ENCODE measurements at places on chromosomes 3 and 15. TPM values are rescaled to one million over a fixed set of nuclear protein-coding genes. Genes with fewer than 3 reads are reported as not detected.

Gene TYRO3
- total RNA-seq: 17.1 TPM

Gene PPP1R14D
- 0.34 TPM for total RNA-seq

Gene CERS3
- total RNA-seq: not detected

Gene GOLGA6L7
- not detected for total RNA-seq

Gene DZIP3
- total RNA-seq: 5.6 TPM

Gene TLR9
- not detected for total RNA-seq

Gene ANKRD34C
- total RNA-seq: not detected

Gene PRR20G
- total RNA-seq: not detected

Gene TMC3
- total RNA-seq: not detected

Gene SCN11A
- 0.09 TPM for total RNA-seq

Gene PARP3
- total RNA-seq: 42.1 TPM

- no peak for DNase-seq
Observed at GRCh38 chr15:23648920-23649515, 1.4 kb upstream of the MAGEL2 start.

GRCh38 chr3:171660188-171660587, 150.1 kb downstream of the PLD1 start:
- DNase-seq: no peak

DNA sequence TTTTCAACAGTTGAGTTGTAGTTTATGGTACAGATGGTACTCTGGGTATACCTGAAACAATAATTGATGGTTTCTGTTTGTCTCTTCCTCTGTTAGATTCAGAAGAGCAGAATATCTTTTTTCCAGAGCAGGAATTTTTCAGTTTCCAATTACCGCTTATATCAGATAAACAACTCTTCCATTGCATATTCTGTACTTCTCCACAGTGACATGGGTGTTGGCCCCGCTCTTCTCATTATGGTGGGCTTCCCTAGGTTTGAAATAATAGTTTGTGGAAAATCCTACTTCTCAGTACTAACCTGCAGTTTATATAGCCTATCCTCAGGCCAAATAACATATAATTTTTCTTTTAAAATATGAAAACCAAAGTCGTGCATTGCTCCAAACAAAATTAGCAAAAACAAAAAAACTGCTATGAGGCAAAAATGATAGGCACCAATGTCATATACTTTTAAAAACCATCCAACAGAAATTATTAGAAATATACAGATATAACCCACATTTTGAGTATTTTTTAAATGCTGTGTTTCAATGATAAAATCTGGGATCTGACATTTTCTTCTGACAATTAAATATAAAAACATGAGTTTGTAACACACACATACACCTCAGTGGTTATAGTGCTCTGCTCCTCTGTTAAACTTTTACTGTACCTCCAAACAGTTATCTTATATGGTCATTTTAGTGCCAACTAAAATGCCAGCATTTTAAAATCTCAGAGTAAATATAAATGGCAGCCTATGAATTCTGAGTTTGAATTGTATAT, 56.8 kb downstream of the CMSS1 start:
- DNase-seq: no peak

DNA sequence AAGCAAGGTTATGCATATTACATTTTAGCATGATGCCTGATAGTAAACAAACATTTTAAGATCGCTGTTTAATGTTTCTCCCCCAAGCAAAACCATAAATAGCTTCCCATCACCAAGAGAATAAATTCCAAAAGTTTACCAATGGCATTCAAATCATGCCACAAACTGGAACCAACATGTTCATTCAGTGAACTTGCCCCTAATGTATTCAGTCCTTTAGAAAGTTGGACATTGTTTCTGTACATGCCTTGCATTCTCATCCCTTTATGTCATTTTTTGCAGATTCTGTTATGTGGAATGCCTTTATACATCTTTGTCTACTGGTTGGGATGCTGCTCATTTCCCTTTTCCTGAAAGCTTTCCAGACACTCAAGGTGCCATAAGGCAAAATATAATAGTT, 105.5 kb downstream of the PYDC2 start:
- DNase-seq: no peak

DNA sequence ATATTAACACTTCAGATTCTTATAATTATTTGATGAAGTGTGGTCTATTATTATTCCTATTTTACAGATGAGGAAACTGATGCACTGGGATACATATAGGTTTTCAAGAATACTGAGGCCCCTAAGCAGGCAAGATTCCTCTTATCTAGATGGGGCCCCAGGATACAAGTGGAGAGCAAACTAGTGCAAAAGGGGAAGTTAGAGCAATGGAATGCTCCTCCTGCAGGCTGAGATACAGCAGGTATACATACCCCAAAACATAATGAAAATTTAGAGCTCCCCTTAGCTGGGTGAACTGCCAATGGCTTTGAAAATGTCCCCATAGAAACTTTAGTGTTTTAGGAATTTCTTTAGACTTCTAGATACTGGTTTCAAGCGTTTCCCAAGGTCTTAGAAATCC, 247.1 kb downstream of the CHST2 start:
- DNase-seq: no peak

DNA sequence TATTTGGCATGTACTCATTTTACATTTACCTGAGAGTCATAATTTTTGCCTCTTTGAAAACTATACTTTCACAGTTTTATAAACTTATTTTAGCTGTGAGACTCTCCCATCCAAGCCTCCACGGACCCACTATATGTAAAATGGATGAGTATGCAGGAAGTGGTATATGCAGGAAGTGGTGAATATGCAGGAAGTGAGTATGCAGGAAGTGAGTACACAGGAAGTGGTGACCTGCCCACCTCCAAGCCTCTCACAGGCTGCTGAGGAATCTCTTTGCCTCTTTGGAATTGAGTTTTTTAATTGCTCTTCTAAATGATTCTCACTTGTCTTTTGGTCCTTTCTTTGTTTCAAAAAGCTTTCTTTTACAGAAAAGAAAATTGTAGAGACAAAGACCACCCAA, 85.2 kb downstream of the KBTBD8 start:
- DNase-seq: no peak

GRCh38 chr15:44194323-44195150, 534 bp downstream of the FRMD5 start:
- peak; percentile 89 for DNase-seq

- DNase-seq: no peak
Observed at GRCh38 chr3:108403686-108404345, 106.6 kb downstream of the MYH15 start.

DNA sequence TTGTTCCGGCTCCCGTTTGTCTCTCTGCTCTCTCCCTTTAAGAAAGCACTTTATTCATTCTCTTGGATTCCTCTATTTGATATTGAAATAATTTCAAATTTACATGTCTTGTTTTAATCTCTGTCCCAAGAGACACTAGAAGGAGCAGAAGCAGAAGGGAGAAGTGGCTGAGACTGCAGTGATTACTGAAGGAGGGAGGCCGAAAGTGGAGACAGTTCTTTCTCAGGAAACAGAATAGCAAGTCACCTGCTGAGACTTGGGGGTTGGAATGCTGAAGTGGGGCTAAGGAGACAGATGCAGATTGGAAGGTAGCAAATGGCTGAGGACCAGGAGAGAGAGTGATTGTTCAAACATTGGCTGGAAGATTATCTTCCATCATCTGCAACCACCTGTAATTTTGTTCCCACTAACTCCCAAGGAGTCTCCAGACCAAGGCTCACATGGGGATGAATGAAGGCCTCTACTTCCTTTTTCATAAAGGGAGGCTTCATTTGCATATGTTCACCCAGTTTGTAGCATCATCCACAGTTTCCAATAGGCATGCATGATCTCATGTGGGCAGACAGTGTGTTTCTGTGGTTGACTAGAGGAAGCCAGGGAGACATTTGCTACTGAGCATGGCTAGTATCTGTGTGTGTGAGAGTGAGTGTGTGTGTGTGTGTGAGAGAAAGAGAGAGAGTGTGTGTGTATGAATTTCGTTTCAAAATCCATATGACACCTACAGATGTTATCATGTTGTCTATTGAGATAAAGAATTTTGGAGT, 24.0 kb downstream of the LTF start:
- no peak for DNase-seq

GRCh38 chr15:48865370-48866079, 12.4 kb upstream of the EID1 start:
- DNase-seq: no peak

GRCh38 chr3:36591959-36592358, 172.4 kb downstream of the DCLK3 start:
- DNase-seq: no peak

GRCh38 chr3:133268726-133269134, 131.1 kb upstream of the BFSP2 start:
- DNase-seq: no peak

DNA sequence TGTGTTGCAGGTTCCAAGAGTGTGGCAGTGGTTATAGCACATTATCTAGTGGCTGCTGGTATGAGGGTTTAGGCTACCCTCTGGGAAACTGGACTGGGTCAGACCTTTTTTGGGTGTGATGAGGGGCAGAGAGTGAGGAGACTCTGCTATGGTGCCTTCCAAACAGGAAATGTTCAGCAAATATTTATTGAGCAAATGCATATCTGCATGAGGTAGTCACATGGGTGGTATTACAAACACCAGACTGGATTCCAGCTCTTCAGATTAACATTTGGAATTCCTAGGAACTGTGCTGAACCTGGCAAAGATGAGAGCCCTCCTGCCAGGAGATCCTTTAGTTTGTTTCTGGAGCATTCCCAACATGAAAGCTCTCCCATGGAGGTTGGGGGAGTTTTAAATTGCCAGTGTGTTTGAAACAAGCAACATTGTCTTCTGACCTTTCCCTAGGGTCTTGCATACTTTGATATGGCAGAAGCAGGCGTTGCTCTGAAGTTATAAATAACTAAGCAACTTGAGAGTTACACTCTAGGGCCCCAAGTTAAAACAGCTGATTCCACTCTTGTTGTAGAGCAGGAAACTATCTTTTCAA, 341.2 kb upstream of the C2CD4B start:
- no peak for DNase-seq

- no peak for DNase-seq
Observed at GRCh38 chr3:151673974-151674373, 59.8 kb upstream of the AADACL2 start.

DNA sequence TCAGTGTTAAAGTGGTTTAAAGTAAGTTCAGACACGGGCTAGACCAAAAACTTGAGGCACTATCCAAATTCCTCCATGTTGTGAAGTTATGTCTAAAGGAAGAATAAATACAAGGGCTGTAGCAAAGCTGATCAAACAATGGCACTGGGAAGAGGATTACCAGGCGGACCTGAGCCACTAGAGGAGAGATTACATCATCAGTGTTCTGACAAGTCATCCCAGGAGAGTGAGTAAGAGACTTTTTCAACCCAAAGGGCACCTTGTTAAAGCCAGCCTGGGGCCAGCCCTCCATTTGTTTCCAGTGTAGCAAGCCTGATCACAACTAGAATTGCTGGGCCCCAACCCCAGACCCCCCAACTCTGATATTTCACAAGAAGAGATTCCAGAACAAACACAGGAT, 166.9 kb downstream of the DCLK3 start:
- no peak for DNase-seq

- peak; percentile 49 for DNase-seq
Observed at GRCh38 chr3:42014921-42015533, 53.1 kb upstream of the ULK4 start.

- DNase-seq: no peak
Observed at GRCh38 chr3:123090728-123091531, 24.1 kb downstream of the PDIA5 start.

- DNase-seq: no peak
Observed at GRCh38 chr3:13012221-13012691, 61.0 kb downstream of the IQSEC1 start.

GRCh38 chr3:192835818-192836815, 81.5 kb downstream of the MB21D2 start:
- no peak for DNase-seq

DNA sequence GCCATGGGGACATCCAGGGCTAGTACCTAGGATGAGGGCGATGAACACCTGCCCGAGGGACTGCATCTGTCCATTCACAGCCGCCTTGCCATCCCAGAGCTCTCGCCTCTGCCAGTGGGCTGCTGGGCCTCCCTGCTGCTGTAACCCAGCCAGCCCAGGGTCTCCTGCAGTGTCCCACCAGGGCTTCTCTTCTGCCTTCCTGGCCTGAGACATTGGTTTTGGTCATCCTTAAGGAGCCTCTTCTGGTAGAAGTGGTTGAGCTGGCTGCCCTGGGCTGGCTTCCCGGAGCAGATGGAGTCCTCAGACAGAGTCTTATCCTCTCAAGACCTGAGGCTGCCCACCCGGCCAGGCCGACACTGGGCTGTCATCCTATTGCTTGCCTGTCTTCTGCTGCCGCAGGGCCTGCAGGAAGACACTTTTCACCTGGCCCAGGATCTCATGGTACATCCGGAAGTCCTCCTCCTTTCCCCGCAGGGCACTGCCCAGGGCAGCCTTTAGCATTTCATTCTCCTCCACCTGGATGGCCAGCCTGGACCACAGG, 6.1 kb upstream of the HHATL start:
- DNase-seq: peak; percentile 9

DNA sequence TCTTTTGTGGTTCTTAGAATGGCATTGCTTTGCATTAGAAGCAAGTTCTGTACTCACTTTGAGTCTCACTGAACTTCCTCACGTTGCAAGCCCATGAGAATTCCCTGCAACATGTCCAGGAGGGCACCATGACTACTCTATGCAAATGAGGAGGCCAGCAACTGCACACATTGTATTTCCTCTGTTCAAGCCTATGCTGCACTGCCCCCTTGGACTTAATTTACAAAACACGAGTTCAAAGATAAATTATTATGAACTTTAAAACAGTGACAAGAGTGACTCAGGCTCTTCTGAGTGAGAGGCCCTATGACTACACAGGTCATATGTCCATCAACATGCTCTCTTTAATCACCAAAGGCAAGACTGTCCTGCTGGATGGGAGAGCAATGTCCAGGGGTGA, 484.2 kb upstream of the ATP11B start:
- DNase-seq: no peak

GRCh38 chr3:187913617-187914033, 168.4 kb upstream of the BCL6 start:
- no peak for DNase-seq

GRCh38 chr3:180250172-180250571, 213.4 kb upstream of the PEX5L start:
- DNase-seq: no peak

DNA sequence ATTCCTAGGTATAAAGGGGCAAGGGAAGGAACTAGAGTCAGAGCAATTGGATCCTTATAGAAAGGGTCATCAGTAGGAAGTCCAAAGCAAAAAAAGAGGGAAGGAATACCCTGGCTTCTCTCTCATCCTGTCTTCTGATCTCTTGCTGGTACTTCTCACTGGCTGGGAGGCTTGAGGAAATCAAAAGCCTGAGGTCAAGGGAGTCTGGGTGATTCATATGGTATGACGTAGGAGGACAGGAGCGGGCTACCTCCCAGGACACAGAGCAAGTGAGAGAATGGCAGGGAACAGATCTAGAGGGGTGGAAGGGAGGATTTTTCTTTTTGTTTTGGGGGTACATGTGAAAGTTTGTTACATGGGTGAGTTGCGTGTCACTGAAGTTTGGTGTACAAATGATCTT, 76.0 kb downstream of the CFAP20DC start:
- DNase-seq: no peak
